Activated CD4-positive, alpha-beta T cell treated with anti-CD3 and anti-CD28 coated beads, Interleukin-2, amount 50 U/mL, for 16 hours (primary cell): ENCODE measurements at places on chromosomes 7 and 10.

DNA sequence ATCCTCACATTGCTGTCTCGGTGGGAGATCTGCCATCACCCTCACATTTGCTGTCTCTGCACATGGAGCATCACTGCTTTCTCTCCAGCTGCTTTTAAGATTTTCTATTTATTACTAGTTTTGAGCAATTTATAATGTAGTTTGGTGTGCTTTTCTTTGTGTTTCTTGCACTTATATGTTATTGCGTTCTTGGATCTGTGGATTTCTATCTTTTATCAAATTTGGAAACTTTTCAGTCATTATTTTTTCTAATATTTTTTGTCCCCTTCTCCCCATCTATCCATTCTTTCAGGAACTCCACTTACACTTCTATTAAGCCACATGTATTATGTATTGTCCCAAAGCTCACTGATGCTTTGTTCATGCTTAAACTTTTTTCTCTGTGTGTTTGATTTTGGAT is 108.9 kb downstream of the FOXL3 start:
- no peak for DNase-seq

GRCh38 chr7:54831644-54832095 is 72.7 kb upstream of the SEC61G start:
- no peak for DNase-seq

GRCh38 chr10:31707093-31708039 is 221.3 kb downstream of the ARHGAP12 start:
- peak; percentile 87 for DNase-seq

DNA sequence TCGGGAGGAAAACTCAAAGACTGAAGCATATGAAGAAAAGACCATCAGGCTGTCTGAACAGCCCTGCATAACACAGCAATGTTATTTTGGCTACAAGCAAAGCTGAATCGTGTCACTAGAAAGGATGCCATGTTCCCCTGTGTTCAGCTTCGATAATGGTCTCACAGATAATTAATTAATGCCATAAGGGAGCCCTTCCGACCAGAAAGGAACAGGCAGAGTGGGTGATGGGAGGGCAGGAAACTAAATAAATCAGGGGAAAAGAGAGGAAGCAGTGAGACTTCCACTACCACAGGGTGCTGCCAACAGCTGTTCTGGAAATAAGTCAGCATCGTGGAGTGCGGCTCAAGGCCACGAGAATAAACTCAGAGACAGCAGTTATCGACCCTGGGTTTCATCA is 3.2 kb downstream of the PTPRN2 start:
- no peak for DNase-seq

- no peak for DNase-seq
These were observed 165.5 kb downstream of the MDFIC start for GRCh38 chr7:115087437-115087836.

DNA sequence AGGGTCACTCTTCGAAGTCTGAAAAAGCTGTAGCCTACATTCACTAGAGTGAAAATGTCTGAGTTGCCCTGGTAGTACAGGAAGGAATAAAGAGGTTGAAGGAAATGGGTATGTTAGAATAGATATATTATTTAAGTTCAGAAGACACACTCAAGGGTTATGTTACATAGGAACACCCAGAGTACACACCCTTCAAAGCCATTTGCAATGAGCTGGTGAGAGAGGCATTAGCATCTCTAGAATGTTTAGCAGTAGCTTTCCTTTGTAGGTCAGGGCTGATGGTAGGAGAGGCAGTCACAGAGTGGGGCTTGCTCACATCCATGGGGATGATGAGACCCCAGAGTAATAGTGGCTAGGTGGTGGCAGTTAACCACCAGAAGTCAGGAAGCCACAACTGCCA is 221.2 kb downstream of the SLC25A13 start:
- DNase-seq: no peak

DNA sequence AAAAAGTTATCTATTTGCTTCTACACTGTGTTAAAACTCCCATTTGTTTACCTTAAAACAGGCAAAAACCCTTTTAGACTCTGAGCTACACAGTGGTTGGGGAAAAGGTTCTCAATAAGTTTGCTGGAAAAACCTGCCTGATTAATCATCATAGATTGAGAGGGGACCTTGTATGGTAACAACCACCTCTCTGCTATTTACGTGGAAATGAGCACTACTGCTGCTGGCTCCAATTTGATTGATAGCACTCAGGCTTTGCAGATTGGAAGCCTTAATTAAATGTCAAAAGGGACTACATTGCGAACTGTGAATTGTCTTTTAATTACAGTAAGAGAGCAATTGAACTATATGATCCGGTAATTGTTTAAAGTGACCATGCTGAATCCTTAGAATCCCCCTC is 119.0 kb upstream of the IMMP2L start:
- DNase-seq: no peak

- DNase-seq: no peak
These were observed 5.6 kb upstream of the PKD1L1 start for GRCh38 chr7:47953822-47954221.

DNA sequence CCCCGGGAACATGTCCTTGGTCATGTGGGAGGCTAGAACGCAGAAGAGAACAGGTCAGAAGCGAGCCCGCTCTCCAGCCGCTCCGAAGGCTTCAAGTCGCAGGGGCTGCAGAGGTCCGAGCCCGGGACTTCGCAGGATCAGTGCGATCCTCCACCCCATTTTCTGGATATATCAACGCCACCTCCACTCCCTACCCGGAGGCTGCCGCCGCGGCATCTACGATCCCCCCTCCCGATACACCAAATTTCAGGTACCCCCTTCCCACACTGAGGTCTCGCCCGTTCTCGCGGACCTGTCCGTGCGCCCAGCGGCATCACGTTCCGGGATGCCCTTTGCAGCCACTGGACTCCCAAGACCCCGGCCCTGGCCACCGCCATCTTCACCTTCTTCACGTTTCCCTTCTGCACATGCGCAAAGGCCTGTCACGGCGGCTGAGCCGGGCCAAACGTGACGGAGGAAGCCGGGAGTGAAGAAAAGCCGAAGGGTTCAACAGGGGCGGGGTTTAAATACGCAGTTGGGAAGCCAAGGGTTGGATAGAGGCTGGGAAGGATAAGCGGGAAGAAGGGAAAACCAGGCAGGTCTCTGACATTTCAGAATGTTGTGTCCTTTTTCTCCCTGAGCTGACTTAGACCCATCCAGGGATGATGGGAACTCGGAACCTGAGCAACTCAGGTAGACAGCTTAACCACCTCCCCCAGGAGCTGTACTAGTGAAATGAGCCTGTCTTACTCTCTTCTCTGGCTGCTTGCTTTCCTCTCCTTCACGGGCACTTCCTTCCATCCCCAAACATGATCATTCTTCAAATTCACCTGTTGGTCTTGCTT is at the start of gene NDUFB8:
TSS of gene NDUFB8 (minus strand) at position 397 of the 824 bp plus-strand sequence. CDS start at position 377, 20 bp downstream.
- peak; percentile 92 for DNase-seq

DNA sequence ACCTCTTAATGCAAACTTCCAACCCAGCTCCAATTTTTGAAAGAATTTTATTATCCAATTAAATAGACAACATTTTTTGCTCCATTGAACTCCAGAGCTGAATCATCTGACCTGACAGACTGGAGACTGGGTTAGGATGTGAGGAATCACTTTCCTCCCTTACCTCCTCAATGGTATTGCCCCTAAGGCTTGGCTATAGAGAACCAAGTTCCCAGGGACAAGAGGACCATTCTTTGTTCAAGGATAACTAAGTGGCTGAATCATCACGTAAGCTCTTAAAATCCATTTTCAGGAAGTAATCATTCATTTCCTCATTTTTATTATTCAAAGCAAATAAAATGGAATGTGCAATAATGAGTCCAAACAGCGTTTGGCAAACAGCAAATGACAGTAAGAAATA is 335.1 kb downstream of the GATA3 start:
- no peak for DNase-seq

DNA sequence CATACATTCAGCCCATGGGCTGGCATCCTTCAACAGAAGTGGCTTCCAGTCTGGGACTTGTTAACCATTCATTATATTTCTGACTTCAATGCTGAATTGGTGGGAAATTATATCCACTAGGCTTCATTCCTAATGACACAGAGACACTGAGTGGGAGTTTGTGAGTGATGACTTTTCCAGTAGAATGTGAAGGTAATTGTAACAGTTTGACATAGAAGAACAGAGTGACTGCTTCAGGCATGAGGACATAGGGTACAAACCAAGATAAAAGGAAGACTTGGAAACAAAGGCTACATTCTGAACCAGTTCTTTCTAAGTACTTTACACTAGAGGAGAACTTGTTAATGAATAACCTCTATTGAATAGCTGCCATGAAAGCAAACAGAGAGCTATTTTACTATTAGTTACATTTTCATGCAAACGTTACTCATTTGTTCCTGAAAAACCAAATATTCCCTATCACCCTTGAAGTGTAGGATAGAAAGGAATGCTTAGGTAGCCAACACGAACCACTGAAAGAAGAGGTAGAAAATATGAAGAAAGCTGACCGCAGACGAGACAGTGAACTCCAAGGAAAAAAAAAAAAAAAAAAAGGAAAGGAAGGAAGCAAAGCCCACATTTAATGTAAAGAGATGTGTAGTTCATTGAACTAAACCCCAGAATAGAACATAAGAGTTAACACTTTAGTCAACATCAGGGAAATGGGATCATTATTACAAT is 237.0 kb upstream of the SEMA3C start:
- no peak for DNase-seq

GRCh38 chr10:48490571-48490940 is 114.3 kb downstream of the ARHGAP22 start:
- no peak for DNase-seq

DNA sequence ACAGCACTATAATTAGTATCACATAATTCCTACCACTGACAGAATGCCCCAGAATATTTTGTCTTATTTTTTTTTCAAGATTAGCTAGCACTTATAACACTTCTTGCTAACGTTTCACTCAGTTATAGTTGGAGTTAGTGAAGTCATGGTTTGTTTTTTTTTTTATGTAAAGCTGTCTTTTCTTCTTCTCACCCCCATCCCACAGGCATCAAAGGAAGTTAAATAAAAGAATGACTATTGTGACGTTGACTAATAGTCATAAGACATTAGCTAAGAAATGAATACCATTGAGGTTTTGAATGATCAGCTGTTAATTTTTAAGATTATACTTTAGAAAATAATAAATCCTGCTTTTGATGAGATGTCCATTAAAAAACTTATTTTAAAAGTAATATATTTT is 498.3 kb downstream of the GFRA1 start:
- no peak for DNase-seq

GRCh38 chr10:34615770-34616169 is 199.3 kb downstream of the PARD3 start:
- no peak for DNase-seq

DNA sequence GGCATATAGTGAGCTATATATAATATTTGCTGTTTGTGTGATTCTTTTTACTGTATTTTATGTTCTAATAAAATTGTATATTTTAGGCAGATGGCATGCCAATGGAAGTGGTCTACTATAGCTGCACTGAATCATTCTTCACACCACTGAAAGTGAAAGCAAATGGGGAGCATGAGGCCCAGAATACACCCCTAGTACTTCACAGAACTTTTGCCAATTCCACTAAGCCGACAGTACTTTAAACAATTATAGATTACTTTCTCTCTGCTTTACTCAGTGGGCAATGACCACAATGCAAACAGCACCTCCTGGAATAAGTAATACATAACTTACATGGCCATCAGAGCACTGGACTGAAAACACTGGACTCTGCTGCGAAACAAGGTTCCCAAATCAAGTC is 70.2 kb downstream of the ANKRD26 start:
- peak; percentile 22 for DNase-seq

DNA sequence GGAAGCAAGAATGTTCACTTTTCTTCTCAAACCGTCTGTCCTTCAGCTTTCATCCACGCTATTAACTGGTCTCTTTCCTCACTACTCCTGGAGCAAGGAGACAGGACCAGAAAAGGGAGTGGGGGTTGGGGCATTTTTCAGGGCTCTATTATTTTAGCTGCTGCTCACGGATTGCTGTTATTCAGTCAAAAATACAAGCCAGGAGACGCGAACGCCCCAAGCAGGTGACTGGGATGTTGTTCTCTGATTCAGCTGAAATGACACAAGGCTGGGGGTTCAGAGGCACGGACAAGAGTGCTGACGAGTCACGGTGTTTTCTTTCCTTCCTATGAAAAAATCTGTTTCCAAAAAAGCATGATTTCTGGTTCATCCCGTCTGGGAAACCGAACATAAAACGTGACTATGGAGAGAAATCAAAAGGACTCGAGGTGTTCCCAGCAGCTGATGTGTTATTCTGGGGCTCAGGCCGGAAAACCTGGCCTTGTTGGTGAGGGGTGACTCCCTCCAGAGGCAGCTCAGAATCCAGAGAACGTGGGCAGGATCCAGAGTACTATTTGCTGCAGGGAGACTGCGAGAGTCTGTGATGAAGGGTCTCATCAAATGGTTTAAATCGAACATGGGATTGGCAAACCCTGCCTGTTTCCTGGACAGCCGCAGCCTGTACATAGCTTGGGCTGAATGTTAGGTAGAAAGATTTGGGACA is 3.5 kb upstream of the INHBA start:
- DNase-seq: no peak

- no peak for DNase-seq
These were observed 20.7 kb upstream of the PPP2R2D start for GRCh38 chr10:131880016-131880590.

DNA sequence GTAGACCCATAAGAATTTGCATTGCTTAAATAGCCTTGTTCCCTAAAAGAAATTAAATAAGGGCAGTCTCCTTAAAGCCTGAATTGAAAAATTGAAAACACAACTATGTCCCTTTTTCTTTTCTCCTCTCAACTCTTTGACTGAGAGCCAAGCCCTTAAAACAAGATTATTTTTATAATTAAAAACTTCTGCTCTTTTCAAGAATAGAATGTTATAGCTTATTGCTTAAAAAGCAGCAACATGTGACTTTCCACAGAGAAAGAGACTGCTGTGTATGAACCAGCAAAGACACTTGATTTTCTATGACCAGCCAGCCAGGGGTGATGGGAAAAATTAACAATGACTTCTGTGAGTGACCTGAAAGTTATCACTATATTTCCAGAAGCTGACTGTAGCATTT is 295.2 kb upstream of the CELF2 start:
- no peak for DNase-seq

DNA sequence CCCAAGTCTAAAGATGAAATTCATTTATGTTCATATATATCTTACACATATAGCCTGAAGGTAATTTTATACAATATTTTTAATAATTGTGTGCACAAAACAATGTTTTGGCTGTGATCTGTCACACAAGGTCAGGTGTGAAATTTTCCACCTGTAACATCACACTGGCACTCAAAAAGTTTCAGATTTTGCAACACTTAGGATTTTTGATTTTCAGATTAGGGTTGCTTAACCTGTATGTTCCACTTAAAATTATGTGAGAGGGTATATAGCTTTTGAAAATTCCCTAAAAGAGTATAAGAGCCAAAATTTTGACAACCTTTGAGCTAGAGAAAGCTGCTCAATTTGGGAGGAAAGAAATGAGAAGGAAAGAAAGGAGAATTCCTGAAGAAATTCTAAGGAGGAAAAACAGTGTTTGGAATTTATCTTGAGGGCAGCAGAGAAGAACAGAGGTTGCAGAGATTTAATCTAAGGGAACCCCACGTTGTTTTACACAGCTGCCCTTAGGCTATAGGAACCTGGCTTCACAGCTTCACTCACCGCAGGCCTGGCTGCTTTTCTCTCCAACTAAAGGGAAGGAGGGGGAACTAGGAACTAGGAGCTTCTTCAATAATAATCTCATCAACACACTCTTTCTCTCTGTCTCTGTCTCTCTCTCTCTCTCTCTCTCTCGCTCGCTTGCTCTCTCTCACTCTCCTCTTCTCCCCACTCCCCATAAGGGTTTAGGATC is 8.5 kb downstream of the VOPP1 start:
- no peak for DNase-seq

- DNase-seq: no peak
These were observed 95.4 kb downstream of the TCF7L2 start for GRCh38 chr10:113045147-113046055.
